ENCODE measurements at places on chromosomes 3 and 15.

- DNase-seq: no peak
Measured at GRCh38 chr15:52423852-52424251, 104.8 kb downstream of the MYO5A start.

- DNase-seq: no peak
Measured at GRCh38 chr3:197209366-197210260, 88.8 kb downstream of the DLG1 start.

GRCh38 chr3:42725454-42725853 is 22.9 kb upstream of the HHATL start:
- DNase-seq: no peak

GRCh38 chr3:197494366-197495058 is 61.3 kb downstream of the BDH1 start:
- no peak for DNase-seq

DNA sequence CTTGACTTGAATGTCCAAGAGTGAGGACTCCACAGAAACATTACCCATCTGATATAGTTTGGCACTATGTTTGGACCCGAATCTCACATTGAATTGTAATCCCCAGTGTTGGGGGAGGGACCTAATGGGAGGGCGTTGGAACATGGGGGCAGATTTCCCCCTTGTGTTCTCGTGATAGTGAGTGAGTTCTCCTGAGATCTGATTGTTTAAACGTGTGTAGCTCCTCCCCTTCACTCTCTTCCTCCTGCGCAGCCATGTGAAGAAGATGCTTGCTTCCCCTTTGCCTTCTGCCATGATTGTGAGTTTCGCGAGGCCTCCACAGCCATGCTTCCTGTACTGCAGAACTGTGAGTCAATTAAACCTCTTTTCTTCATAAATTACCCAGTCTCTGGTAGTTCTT is 273.9 kb upstream of the TBC1D5 start:
- no peak for DNase-seq

DNA sequence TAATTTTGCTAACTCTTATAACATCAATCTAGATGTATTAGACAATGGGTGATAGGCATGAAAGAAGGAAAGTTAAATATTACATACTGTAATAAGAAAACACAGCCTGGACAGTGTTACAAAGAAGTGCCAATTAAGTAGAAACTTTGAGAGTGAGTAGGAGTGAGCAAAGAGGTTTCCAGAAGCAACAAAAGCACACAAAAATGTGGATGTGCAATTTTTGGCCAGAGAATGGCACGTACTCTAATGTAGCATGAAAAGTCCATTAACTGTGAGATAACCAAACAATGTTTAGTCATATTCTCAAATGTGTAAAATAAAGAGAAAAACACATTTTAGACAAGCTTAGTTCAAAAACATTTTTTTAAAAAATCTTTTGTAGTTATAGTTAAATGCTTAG is 567.3 kb downstream of the ROBO1 start:
- DNase-seq: no peak

DNA sequence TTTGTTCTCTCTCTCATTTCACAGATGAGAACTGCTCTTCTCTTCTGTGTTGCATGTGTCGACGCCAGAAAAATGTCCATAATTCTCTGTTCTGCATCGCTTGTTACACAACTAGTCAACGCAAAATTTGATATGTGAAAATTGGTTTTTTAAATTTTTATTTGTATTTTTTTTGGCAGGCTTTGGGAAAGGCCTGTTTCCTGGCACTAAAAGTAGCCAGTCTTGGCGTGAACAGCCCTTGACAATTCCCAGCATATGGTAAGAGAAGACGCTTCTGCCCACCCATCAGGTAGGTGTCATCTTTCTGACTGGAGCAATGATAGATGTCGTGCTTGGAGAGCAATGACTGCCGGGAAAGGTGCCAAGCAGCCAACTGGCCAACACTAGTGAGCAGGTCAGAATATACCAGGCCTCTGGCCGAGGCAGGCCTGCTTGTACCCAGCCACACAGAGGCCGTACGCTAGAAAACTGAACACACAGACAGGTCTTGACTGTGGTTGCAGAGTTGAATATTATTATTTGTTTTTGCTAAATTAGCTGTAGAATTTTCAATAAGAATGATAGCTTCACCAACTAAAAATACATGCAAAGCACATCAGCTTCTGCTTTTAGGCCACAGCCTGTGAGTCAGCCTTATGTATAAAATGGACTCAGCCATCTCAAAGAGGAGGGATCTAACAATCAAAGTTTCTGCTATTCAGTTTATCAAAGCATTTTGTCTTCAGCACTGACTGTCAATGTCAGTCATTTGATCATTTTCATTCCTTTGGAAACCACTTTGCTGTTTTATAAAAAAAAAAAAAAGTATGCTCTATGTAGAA is 837.5 kb downstream of the MCTP2 start:
- no peak for DNase-seq

GRCh38 chr3:126704494-126705214 is 614 bp downstream of the CHCHD6 start:
- DNase-seq: no peak

- DNase-seq: no peak
Measured at GRCh38 chr3:166013073-166013679, 176.0 kb upstream of the BCHE start.

DNA sequence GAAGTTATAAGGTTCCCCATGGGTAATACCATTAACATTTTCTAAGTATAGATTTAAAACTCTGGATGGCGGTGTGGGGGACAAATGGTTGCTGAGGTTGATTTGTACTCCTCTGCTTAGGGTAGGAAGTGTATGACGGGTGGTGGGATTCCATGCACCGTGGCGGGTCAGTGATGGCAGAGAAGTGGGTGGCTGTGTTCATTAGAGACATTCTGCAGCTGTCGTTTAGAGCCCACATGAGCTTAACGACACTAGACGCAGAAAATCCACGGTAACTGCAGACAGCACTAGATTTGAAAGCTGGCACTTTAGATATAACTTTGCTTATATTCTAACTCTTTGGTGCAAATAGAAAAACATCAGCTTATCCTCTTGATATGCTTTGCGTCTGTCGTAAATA is 37.5 kb downstream of the SGO1 start:
- DNase-seq: no peak

DNA sequence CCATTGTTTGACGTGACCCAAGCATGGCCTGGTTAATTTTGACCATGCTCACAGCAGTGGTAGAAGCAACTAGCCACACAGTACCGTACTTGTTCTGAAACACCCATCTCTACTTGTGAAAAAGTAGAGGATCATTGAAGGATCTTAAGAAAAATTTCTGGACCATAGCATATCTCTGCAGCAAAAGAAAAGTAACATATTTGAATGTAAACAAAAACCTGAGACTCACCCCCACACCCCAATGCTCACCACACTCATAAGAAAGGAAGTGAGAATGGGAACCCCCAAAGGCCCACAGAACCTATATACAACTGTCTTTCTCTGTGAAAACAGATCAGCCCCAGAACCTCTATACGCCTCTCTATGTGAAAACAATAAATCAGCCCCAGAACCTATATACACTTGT is 33.8 kb upstream of the TFRC start:
- DNase-seq: no peak

GRCh38 chr3:184415203-184415490 is 35.3 kb downstream of the CHRD start:
- DNase-seq: no peak

GRCh38 chr3:171108066-171108465 is 81.5 kb upstream of the SLC2A2 start:
- no peak for DNase-seq

- no peak for DNase-seq
Measured at GRCh38 chr15:25641361-25641760, 202.5 kb upstream of the UBE3A start.

- no peak for DNase-seq
Measured at GRCh38 chr3:130841357-130841756, 52.5 kb upstream of the ATP2C1 start.

DNA sequence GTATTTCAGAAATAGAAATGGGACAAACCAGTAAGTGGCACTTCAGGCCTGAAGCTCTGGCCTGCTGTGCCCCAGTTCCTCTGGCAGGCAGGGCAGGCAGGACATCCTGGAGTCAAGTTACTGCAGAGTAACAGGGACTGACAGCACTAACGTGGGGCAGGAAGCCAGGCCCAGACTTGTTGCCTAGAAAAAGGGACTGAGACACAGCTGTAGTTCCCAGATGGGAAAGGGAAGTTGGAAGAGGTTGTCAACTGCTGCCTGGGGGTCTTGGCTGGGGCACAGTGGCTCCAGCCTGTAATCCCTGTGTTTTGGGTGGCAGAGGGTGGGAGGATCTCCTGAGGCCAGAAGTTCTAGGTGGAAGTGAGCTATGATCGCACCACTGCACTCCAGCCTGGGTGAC is 171.9 kb downstream of the FMN1 start:
- no peak for DNase-seq

- no peak for DNase-seq
Measured at GRCh38 chr3:48215466-48215865, 7.8 kb upstream of the CAMP start.

GRCh38 chr3:149411583-149411982 is 34.1 kb upstream of the TM4SF1 start:
- no peak for DNase-seq

DNA sequence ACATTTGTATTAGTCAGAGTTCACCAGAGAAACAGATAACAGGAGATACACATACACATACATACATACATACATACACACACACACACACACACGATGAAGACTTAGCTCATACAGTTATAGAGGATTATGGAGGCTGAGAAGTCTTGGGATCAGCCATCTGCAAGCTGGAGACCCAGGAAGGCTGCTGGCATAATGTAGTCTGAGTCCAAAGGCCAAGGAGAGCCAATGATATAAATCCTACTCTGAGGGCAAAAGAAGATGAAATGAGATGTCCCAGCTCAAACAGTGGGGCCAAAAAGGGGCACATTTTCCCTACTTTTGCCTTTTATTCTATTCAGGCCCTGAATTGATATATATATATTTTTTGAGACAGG is 6.4 kb upstream of the TTC14 start:
- DNase-seq: no peak

DNA sequence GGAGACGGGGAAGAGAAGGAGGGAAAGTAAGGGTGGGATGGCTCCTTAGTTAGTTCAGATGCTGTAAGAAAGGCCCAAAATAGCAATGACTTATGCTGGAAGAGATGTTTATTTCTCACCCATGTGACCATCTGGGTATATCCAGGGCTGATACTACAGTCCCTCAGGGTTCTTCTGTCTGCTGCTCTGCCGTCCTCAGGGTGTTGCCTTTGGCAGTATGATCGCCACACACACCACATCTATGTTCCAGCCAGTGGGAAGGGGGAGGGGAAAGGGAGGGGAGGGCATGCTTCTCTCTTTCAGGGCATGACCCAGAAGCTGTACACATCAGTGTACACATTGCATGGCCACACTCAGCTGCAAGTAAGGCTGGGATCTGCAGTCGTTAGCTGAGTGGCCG is 10.2 kb downstream of the CD276 start:
- DNase-seq: no peak

DNA sequence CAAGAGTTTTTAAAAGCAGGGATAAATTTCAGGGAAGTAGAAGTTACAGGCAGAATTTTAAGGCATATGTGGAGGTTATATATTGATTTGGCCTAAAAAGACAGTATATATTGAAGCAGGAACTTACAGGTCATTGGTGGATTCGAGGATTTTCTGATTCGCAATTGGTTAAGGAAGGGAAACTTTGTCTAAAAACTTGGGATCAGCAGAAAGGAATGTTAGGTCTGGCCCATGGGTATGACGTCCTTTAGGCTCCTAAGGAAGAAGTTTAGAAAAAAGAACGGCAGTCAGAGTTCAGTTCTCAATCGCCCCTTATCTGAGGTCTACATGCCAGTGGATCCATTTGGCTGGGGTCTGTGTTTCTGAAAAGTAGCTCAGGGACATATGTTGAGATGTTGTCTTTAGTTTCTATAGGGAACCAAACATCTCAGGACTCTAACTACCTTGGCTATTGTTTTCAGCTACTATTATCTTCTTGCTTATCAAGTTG is 33.2 kb upstream of the ACP3 start:
- no peak for DNase-seq

DNA sequence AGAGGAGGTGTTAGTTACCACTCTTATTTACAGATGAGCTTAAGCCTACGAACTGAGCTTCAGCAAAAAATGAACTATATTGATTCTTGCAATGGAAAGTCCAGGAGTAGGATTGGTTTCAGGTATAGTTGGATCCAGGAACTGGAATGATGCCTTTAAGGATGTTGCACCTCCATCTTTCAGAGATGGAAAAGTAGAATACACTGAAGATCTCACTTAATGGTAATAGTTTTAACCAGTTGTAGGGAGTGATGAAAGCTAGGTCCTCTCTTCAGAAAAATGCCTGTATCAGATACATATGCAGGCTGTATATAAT is 2.5 kb downstream of the SLC28A1 start:
- DNase-seq: no peak

DNA sequence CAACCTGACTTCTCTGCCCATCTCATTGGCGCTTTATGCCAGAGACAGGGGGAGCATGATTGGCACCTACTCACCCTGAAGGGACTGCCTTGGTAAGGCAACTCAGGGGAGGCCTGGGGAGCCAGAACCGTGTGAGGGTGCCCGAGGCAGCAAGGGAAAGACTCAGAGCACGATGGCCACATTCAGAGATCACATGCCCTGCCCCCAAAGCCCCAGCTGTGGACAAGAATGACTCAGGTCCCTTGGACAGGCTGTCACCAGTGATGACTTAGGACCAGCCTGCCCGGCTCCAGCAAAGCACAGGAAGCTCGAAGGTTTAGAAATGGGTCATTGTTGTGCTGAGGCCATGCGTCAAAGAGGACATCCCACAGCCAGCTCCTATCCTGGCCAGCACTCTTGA is 49.1 kb upstream of the LIMD1 start:
- no peak for DNase-seq

DNA sequence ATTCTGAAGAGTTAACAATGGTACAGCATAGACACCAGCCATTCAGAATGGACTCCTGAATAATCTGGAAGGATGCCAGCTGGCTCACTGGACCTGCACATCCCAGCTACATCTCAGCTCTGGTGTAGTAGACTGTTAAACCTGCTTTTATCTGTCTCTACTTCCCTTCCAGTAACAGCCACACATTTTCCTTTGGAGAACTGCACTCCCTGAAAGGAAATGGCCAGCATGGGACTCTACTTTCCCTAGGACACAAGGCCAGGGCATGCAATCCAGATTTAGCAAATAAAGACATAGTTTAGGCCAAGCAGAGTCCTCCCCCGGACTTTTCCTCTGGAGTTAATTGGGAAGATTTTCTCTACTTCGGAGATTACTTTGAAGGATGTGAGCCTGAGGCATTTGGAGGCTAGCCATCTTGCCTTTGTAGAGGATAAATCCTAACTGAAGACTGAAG is 82.7 kb upstream of the TCF12 start:
- no peak for DNase-seq

DNA sequence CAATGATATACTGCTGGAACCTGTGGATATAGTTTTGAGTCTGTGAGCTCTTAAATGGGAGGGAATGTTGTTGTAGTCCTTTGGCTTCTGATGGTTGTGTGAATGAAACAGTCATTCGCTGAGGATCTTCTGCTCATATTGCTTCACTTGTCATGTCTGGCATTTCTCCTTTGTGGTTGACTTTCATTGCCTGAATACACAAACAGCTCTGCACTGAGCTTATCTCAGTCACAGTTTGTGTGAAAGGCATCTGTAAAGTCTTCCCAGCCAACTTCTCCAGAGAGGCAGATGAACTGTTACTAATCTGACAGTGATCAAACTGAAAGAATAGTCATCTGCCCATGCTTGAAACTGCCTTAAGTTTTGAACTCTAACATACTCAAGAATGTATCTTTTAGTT is 59.8 kb downstream of the TMED3 start:
- no peak for DNase-seq

GRCh38 chr15:78761020-78761419 is 50.2 kb downstream of the ADAMTS7 start:
- DNase-seq: no peak

GRCh38 chr3:197286678-197287077 is 11.7 kb downstream of the DLG1 start:
- no peak for DNase-seq

GRCh38 chr3:182382112-182382857 is 411.0 kb upstream of the ATP11B start:
- no peak for DNase-seq
